ENCODE measurements at places on chromosomes 7 and 10. TPM values are rescaled to one million over a fixed set of nuclear protein-coding genes. Genes with fewer than 3 reads are reported as not detected.

GRCh38 chr7:74013539-74014272, 14.3 kb upstream of the ELN start:
- no peak for DNase-seq

GRCh38 chr7:99013266-99014112, 130.4 kb downstream of the SMURF1 start:
- DNase-seq, result peak; percentile 45

DNA sequence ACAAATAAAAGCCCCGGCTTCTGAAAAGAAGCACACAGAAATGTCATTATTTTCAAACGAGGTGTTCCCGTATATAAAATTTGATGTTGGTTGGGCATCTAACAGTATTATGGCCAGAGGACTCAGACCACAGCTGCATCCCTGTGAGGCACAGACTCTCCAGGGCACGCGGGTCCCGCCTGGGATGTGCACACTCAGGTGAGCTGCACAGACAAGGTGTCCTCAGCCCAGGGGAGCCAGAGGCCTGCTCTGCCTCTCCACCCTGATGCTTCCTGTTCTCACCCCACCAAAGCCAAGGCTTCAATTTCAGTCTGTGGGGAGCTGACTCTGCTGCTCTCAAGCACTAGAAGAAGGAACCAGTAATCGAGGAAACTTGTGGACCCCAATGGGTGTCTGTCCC, 1.7 kb upstream of the CYP2E1 start:
- DNase-seq, result no peak

GRCh38 chr7:80459776-80460510, 51.9 kb downstream of the GNAT3 start:
- no peak for DNase-seq

GRCh38 chr7:107594961-107595737, 15.1 kb downstream of the BCAP29 start:
- DNase-seq, result no peak

Gene HHEX
- total RNA-seq, result 15.3 TPM

DNA sequence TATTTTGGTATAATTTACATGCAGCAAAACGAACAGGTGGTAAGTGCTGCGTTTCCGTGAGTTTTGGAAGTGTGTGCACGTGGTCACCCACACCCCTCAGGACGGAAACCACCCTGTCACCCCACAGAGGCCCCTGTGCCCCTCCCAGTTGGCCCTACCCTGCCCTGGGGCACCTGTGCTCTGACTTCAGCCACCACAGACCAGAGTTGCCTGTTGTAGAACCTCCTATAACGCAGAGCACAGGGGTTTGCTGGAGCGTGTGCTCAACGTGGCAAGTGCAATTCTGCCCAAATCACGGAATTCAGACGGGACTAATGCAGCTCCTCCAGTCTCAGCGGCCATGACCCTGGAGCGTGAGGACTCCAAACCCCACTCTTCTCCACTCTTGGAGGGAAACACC, 9.6 kb upstream of the CFAP46 start:
- DNase-seq, result no peak

Gene SLC13A1
- not detected for total RNA-seq

Gene RPEL1
- total RNA-seq, result not detected

DNA sequence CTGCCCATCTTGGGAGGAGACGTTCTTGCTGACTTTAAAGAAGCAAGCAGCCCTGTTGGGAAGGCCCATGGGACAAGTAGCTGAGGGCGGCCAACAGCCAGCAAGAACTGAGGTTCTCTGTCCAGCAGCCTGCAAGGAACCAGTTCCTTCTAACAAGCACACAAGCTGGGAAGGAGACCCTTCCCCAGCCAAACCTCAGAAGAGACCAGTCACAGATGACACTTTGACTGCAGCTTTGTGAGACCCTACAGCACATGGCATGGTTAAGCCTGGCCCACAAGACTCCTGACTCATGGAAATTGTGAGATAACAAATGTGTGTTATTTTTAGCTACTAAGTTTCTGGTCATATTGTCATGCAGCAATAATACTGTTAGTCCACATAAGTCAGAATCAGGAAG, 99.9 kb downstream of the PRLHR start:
- DNase-seq, result no peak

DNA sequence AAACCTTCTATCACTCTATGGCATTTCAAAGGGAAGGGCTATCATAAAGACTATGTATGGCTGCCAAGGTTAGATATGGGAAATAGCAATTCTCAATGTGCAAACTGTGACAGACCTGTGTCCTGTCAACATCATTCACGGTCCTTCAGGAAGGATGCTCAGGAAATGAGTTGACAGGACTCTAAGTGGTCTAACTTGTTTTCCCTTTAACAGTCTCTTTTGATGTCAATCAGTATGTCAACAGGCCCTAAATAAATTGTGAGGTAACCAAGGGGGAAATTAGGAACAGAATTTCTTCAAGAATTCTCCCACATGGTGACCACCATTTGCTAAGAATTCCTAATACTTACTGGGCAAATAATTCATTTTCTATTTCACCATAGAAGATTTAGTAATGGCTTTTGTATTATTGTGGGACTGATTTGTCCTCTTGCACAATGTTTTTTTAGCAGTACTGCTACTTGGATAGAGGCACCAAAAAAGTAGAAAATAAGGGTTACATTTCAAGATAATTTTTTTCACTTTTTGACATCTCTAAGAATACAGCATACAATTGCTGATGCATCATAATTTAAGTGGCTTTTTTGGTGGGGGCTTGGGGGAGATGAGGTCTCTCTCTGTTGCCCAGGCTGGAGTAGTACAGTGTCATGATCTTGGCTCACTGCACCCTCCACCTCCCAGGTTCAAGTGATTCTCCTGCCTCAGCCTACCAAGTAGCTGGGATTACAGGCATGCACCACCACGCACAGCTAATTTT, 275.8 kb downstream of the CACNA2D1 start:
- DNase-seq, result no peak

- DNase-seq, result no peak
Measured at GRCh38 chr10:90051474-90051873, 350.1 kb downstream of the KIF20B start.

Gene TDRD1
- total RNA-seq, result 0.31 TPM

DNA sequence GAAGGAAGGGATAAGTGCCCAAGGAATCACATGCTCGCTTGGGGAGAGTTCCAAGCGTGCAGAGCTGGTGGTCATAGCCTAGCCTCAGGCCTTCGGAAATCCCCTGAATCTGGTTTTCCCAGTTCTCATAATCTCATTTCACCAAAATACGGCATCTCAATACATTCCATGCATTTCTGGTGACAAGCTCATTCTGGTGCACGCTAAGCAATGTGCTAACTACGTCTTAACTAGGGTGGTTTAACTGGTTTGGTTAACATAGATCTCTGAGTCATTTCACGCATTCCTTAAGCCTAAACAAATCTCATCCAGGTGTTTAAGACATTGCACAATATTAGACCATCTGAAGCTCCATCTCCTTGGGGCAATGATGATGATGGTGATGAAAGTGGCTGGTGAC, 72.9 kb upstream of the STEAP1B start:
- DNase-seq, result no peak

DNA sequence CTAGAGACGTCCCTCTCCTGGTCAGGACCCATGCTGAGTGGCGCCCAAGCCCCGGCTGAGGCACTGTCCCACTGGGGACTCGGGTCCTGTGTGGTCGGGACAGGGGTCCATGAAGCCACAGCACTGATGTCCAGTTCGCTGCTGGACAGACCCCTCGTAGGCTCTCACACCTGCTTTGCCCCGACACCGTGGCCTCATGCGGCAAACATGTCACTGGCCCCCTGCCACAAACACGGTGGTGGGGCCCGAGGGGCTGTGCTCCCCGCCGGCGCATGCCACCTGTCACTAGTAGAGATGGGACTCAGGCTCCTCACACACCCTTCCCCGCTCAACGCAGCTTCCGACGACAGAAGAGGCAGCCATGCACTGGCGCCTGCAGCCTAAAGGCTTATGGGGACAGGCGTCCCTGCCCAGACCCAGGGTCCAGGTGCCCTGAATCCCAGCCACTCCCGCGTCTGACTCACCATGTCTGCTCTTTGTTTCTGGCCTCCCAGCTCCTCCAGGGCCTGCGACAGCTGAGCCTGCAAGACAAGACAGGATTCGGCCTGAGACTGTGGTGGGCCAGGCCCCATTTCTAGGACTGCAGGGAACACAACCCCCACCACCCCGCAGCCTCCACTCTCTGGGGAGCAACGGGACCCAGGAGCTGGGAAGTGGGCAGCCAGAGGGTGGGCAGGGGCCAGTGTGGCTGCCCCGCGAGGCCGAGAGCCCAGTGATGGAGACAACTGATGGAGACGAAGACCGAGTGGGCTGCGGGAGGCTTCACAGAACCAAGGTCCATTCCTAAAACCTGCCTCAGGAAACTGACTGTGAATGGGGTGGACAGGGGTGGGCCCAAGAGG, 230.9 kb downstream of the MAD1L1 start:
- DNase-seq, result peak; percentile 36

GRCh38 chr7:139105484-139105883, 4.0 kb downstream of the ZC3HAV1 start:
- DNase-seq, result no peak

Gene BAMBI
- 15.6 TPM for total RNA-seq

- no peak for DNase-seq
Measured at GRCh38 chr7:112421666-112422486, 28.4 kb upstream of the IFRD1 start.

Gene SH2B2
- 9.9 TPM for total RNA-seq

DNA sequence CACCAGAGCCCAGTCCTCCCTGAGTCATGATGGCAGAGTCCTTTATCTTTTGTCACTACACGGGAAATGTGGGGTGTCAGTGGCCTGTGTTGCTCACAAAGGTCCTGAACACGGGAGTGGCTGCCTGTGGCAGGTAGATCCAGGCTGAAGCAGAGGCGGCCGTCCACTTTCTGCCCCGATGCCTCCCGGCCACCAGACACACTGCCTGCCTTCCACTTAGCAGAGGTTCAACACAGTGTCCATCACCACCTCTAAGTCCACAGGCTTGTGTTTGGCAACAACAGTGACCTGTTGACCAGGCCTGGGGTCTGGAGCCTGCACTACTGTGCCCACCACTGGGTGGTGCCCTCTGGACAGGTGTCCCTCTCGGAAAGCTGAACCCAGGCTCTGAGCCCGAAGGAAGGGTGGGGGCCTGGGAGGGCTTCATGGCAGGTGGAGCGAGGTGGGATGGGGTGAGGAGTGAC, 49.9 kb upstream of the CAMK2B start:
- DNase-seq, result no peak

Gene ASB10
- total RNA-seq, result not detected

- DNase-seq, result peak; percentile 40
Measured at GRCh38 chr7:159096736-159097581, 47.7 kb downstream of the VIPR2 start.

DNA sequence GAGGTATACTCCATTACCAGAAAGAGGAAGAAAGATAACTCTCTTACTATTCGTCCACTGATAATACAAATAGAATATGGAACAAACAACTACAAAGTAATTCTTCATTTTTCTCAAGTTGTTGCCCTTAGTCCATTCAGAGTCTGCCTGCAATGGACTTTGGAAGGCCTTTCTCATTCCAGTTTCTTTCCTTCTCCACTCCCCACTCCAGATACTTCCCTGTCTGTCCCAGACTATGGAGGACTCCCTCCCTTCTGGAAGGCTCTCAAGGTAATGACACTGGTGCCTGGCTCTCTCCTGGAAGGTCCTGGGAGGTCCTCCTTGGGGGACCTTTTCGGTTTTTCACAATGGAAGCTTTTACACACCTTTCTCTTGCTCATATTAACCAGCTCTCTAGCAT, 167.8 kb downstream of the SDHAF3 start:
- no peak for DNase-seq

DNA sequence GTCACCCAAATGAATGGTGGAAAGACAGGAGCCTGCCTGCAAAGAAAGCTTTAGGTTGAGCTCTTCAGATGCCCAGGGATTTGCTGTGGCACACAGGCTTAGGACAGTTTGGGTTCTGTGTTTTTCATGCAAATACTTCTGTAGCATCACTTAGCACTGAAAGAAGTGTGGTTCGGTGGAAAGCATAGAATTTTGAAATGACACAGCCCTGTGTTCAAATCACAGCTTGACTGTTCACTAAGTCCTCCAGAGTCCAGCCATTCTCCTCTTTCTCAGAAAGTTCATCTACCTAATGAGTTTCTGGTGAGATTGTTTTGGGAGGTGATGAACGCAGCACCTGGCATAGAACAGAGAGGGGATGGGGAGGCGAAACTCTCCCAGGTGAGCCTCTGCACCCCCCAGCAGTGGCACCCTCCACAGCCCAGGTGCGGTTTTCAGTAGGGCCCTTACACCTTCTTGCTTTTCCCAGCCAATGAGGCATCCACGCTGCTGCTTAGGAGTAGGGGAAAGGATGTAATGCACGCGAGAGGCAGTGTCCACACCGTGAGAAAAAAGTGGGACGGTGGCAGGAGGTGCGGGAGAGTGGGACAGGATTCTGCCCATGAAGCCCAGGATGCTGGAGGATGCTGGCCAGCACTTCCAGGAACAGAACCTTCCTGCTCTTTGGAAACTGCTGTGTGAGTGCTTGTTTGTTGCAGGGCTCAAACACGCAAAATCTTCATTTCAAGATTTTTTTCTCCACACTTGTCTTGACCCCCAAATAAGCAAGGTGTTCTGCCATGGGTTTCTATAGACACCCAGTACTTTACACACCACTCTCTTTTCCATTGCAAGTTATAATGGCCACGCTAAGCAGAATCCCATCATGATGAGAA, 11.6 kb downstream of the EN2 start:
- no peak for DNase-seq

GRCh38 chr7:25386311-25386744, 158.0 kb upstream of the NPVF start:
- DNase-seq, result no peak

GRCh38 chr7:155764438-155764793, 47.8 kb downstream of the SHH start:
- no peak for DNase-seq

DNA sequence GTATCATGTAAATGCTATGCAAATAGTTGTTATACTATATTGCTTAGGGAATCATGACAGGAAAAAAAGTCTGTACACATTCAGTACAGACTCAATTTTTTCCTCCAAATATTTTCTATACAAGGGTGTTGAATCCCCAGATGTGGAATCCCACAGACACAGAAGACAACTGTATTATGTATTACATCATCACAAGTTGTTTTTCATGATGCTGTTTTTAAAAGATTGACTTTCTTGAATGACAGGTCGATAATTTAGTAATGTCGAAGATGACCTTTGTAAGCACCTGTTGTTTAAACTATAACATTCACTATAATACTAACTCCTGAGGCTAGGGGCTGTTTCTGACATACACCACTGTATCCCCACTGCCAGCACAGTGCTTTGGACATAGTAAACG, 143.5 kb downstream of the MLLT10 start:
- DNase-seq, result no peak

Gene CYP2C19
- not detected for total RNA-seq

Gene ADRA2A
- 11.4 TPM for total RNA-seq

Gene CCDC146
- 26.4 TPM for total RNA-seq

Gene MMP21
- 0.31 TPM for total RNA-seq

DNA sequence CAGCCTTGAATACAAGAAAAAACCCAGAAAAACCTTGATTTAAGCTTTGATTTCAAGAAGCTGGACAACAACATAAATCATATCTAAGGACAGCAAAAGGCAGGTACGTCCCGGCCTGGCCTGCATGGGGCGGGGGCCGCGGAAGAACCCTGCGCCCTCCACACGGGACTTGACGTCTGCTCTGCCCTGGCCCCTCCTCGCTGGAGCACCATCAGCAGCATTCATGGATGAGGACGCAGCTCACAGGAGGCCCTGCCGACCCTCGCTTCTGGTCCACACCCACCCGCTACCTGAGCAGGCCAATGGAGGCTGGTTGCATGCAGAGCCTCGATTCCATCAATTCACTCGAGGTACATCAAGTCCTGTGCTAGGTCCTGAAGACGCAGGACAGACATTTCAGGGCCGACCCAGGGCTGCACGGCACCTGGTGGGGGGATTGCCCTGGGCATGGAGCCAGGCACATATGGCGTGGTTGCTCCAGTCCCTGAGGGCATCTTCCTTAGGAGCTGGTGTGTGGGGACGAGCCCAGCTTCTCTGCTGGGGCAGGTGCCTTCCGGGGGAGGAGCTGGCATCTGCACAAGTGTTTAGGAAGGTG, 63.1 kb upstream of the NKX6-2 start:
- DNase-seq, result peak; percentile 38
